ENCODE measurements at places on chromosomes 16 and 17.

- no peak for DNase-seq
Measured at GRCh38 chr17:32426894-32427293, 17.4 kb upstream of the PSMD11 start.

DNA sequence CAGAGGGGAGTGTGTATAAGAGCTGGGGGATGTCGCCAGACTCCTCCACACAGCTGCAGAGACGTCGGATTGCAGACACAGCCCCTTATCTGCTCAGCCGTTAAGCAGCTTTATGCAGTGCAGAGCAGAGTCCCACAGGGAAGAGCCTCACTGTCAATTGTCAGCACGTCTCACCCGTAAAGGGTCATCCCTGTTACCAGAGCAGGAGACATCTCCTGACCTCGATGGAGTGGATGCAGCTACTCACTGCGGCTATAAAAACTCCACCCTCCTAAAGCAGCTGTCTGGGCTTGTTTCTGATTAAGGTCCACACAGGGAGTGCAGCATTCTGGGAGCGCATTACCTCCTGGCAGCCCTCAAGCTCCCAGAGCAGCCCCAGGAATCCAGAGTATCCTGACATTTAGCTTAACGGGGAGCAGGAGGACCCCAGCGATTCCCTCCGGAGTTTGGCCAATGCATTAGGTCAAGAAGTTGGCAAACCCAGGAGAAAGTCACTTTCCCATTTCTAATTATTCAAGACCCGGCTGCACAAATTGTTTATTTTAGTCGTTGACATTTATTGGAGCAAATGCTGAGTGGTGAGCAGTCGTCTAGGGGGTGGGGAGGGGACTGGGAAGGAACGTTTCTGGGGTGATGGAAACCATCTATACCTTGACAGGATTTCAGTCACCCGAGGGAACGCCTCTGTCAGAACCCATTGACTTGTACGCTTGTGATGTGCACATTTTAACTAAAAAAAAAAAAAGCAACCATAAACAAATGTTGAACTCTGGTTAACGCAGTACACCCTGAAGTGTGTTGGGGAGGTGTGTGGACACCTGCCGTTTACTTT, 100.0 kb upstream of the ZNF469 start:
- DNase-seq = no peak

DNA sequence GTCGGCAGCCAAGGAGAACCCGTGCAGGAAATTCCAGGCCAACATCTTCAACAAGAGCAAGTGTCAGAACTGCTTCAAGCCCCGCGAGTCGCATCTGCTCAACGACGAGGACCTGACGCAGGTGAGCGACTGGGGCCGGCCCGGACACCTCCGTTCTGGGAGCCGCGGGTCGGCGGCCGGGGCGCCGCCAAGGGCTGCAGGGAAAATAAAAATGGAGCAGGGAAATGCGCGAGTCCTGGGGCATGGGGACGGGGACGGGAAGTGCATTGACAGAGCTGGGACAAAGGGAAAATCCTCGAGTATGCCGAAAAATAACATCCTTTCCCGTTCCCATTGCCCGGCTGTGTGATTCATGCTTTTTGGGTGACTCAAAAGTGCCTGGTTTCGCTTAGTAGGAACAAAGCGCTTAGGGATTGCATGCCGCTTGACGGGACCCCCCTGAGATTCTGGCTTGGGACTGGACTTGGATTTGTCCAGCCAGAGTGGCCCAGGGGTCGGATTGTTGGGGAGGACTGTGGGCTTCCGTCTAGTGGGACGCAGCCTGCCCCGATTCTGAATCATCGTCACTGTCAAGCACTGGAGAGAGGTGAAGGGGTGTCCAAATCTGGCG, 699 bp downstream of the MPRIP start:
- no peak for DNase-seq

DNA sequence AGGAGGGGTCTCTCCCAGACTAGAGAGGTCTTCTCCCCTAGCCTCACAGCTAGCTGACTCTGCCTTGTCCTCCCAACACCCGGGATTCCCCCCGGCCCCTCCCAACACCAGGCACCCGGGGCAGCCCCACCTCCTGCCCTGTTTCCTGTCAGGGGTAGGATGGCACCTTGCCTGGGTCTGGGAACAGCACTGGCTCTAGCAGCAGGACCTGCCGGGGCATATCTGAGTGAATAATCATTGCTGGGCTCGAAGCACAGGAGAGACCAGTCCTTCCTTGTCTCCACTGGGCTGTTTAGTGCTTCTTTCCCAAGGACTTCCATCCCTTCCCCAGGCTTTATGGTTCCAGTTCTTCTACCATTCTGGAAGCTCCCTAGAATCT, 25.7 kb downstream of the MINK1 start:
- DNase-seq = no peak

GRCh38 chr17:40433551-40434415, 9.5 kb upstream of the IGFBP4 start:
- DNase-seq = no peak

- no peak for DNase-seq
Measured at GRCh38 chr17:29835435-29836351, 94.3 kb downstream of the SSH2 start.

DNA sequence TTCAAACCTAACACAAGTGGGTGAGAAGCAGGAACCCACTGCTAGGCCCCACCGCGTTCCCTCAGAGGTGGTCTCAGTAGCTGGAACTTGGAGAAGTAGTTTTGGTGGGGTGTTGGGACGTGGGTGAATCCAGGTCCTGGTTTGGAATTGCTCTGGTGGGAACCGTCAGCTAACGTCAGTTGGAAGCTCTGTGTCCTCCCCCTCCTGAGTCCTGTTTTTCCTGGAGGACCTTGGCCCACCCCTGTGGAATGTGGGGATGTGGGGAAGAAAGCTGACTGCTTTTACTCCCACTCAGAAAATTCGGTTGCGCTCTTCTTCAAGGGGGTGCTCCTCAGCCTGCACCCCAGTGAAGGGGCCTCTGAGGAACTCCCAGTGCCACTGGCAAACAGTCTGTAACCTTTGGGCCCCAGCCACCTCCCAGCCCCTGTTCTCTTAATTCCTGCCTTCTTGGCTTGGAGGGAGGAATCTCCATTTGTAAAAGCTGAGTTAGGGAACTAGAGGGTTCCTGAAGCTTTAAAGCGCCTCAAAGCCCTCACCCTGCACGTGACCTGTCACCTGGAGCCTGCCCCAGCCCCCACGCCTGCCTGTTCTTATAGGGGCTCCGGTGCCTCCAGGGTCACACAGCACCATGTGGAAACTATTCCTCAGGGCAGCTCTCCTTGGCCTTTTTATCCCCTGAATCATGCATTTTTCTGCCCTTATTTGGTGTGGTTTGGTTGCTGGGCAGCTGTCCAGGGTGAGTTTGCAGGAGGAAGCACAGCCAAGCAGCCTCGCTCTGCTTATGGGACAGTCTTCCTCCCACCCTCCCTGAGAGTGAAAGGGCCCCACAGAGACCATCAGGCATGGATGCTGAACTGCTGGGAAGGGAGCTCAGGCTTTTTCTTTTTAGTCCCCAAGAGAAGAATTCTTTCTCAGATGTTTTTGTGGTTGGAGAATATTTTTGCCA, 16.2 kb upstream of the NAGLU start:
- DNase-seq = no peak

DNA sequence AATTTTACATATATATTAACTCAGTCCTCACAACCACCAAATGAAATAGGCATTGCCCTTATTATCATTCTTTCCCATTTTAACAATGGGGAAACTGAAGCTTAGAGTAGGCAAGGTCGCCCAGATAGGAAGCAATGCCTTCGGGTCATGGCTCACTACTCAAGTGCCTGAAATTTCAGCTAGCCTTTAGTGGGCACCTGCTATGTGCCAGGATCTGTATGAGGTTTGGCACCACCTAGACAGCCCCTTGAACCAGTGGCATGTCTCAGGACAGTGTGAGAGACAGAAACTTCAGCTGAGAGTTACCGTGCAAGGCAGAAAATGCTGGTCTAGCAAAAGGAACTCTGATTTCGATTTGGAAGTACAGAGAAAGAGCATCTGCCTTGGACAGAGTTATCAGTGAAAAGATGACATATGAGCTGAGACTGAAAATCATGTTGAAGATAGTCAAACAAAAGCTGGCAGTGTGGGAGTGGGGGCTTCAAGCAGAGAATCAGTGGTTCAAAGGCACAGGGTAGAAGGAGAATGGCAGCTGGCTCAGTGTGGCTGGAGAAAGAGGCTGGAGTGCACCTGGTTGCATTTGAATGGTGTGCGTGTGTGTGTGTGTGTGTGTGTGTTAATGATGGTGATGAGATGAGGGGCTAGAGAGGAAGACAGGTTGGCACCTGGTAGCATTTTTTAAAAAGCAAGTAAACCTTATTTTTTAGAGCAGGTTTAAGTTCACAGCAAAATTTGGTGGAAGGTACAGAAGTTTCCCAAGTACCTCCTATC, 29.1 kb downstream of the CDH13 start:
- no peak for DNase-seq

DNA sequence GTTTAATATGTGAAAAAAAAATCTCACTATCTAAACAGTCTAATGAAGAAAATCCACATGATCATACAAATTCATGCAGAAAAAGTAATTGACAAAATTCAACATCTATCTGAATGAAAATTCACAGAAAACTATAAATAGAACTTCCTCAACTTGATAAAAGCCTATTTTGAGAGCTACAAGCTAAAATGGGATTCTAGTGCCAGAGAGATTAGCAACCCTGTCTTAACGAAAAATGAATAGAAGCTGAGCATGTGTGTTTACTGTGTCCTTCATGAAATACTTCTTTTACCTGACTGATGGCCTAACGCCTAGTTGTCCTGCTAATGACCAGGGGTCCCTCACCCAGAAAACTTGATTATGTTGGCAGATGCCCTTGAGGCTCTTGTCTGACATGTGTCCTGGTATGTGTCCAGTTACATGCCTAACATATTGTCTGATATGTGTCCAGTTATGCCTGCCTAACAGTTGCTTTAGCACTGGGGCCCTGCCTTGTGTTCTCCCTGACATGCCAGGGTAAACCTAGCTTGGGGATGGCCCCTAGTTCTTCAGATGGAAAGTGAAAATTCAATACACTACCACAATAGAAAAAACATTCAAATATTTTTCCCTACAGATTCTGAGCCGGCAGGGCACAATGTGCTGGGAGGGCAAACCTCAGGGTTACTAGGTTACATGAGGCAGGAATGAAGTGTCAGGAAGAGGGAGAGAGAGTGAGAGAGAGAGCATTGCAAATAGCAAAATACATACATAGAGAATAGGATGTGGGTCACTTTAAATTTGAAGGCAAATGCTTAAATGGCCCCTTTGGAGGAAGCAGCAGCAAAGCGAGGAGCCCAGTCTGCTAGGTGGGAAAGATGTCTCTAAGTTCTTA, 834.0 kb downstream of the CDH11 start:
- DNase-seq = no peak

- DNase-seq = no peak
Measured at GRCh38 chr16:19808061-19808641, 76.5 kb downstream of the GPRC5B start.
